ENCODE measurements at places on chromosomes 4 and X.

DNA sequence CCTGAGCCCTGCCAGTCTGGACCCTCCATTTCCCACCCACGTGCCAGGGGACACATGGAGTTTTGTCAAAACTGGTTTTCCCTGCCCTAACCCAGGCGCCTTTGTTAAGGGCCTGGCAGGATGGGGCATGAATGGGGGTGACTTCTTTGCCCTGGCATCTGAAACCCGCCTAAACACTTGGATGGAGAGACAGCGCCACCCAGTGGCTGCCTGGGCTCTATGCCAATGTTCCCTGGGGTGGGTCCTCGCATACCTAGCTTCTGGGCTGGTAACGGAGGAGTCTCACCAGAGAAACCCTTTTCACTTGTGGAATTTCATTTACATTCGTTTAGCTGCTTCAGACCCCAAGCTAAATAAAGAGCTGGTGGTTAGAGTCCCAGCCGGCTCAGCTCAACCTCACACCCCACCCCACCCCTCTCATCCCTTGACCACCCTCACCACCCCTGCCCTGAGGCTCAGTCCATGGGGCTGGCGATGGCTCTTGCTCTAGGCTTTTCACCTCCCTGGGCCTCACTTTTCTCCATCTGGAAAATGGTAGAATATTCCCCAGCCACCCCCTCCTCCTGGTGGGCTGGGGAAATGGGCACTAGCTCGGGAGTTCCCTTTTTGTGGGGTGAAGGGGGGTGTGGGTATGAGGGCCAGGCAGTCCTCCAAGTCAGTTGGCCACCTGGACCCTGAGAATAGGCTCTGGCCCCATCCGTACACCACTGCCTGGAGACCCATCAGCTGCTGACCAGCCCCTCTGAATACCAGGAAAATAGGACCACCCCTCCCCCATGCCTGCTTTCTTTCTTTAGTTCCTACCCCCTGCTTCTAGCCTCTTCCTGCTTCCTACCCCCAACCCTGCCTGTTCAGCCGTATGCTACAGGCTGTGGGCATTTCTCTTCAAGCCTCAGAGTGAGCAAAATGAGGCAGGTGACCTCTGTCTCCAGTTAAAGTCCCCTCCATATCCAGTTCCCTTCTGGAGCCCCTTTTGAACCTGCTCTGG is 57.1 kb upstream of the PJA1 start:
- peak; percentile 4 for DNase-seq

DNA sequence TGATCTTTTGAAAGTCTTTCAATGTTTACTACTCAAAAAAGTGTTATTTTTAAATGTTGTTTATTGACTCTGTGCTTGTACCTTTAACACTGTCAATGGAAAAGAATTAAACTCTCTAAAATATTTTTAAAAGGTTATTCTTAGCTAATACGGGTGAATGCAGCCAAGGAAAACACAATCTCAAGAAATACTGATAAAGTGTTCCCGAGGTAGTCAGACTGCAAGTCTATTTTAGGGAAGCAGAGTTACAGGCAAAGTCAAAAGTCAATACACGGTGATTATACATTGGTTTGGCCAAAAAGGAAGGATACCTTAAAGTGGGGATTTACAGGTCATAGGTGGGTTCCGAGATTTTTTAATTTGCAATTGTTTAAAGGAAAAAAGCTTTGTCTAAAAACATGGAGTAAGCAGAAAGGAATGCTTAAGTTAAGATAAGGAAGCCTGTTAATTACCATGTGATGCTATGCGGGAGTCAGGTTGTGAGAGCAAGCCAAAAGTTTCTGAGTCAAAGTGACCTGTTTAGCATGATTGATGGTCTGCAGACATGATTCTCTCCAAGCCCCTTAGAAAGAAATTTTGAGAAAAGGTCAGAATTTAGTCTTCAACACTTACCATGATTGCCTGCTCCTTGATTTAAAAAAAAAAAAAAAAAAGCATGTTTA is 288.4 kb downstream of the KLHL4 start:
- no peak for DNase-seq

DNA sequence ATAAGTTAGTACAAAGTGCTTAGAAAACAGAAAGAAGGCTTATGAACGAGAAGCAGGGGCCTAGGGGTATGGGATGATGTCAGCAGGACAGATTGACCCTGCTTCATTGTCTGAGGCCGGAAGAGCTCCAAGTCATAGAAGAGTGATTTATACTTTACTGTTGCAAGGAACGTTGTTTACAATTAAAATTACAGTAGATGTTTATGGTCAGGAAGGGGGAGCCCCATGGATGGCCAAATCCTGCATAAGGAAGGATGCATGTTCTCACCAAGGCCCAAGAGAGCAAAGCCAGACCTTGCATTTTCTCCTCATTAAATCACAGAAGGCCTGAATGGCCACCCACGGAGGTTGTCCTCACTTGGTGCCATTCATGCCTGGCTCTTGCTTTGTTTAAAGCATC is 115.3 kb downstream of the LDB2 start:
- DNase-seq, result no peak

DNA sequence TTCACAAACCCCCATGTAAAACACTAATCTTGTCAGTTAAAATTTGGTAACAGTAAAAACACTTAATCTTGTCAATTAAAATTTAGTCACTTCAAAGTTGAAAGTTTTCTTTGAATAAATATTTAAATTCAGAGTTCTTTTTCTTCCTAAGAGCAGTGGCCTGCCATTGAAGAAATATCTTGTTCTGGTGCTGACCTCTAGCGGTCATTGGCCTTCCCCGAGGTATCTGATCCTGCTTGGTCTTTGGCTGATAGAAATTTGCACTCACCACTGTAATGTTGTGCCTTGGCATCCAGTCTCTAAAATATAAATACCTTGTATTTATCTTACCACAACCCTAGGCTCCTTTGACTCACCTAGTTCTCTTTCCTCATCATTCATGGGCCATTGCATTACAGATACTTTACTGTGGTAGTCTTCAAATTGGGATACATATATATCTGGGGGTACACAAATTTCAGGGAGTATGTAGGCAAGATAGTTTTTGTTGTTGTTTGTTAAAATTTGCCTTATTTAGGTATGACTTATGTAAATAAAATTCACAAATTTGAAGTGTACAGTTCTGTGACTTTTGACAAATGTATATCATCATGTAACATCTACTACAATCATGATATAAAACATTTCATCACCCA is 6.7 kb upstream of the ART3 start:
- DNase-seq, result peak; percentile 24

GRCh38 chr4:105088110-105088879 is 58.4 kb upstream of the TET2 start:
- no peak for DNase-seq

DNA sequence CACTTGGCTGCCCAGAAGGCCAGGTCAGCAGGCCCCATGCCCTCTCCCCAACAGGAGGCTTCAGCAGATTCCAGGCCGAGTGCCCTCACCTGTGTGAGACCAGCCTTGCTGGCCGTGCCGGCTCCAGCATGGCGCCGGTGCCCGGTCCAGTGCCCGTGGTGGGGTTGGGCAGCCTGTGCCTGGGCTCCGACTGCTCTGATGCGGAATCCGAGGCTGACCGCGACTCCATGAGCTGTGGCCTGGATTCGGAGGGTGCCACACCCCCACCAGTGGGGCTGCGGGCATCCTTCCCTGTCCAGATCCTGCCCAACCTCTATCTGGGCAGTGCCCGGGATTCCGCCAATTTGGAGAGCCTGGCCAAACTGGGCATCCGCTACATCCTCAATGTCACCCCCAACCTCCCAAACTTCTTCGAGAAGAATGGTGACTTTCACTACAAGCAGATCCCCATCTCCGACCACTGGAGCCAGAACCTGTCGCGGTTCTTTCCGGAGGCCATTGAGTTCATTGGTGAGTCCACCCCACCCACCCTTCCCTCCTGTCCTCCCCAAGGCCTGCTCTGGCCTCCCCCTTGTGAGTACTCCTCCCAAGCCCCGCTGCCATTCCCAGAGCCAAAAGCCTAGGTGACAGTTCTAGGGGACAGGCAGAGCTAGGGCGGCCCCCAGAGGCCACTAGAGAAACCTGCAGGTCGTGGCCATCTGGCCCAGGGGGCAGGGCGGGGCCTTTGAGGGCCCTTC is 2.3 kb downstream of the DUSP9 start:
- DNase-seq, result no peak

All from NK-92 treated with Interleukin-12 subunit alpha and Interleukin-12 subunit beta, amount 100 ng/mL, for 24 hours (cell line).